Hepatic stellate cell (primary cell): ENCODE measurements at places on chromosomes 5 and 9.

- no peak for DNase-seq
These were observed 85.2 kb downstream of the CFAP95 start for GRCh38 chr9:69905851-69906250.

GRCh38 chr9:126508171-126508591, 105.5 kb upstream of the LMX1B start:
- DNase-seq, result no peak

DNA sequence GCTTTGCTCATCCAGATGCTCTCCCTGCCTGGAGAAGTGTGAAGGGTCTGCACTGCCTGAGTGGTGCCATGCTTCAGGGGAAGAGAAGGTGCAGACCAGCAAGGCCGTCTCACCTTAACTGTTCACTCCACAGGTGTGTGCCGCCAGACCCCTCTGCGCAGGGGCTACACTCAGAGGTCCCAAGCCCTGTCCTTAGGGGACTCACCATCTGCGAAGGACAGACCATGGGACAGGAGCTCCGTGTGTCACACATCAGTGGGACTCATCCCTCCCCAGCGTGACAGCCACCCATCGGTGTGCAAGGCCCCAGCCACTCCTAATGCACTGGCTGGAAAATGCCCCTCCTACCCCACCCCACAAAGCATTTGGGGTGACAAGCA, 142.9 kb downstream of the OLFM1 start:
- DNase-seq, result no peak

DNA sequence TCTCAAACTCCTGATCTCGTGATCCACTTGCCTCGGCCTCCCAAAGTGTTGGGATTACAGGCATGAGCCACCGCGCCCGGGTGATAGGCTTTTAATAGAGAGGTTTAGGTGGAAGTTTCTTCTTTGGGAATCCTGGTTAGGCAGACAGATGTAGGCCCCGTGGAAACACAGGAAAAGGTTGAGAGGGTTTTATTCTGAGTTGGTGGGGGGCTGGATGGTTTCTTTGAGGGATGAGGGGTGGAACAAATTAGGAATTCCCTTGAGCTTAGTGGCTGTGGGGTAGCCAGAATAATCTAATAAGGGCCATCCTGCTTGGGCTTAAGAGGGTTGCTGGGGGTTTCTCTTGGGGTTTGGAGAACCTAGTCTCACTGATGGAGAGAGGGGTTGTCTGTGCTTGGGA, 30.4 kb downstream of the C9orf50 start:
- DNase-seq, result no peak

GRCh38 chr5:176817841-176818377, 7.5 kb downstream of the UNC5A start:
- peak; percentile 55 for DNase-seq

DNA sequence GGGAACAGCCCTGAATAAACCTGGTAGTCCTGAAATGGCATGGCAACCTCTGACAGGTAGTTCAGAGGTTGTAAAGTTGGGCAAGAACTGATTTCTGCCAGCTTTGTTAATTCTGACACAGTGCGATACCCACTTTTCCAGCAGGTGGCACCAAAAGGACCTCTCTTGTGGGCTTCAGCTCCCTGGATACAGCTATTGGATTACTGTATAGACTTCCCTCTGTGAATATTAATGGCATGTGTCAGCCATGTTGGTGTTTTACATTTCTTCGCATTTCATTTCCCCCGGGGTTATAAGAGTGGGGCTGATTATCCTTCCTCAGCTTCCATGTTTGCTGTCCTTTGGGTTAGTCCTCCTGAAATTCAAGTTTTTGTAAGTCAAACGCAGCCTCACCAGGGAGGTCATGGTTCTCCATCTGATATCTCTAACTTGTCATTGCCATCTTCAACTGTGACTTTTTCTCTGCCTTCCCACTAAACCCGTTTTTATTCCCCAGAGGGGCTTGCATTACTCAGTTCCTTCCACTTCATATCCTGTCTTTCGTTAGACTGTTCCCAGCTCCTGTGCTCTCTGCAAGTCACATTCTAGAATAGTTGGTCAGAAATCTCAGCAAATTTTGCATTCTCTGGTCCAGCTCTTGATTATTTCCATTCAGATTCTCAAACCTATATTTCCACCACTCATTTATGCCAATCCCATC, 135.6 kb downstream of the LIFR start:
- peak; percentile 71 for DNase-seq

DNA sequence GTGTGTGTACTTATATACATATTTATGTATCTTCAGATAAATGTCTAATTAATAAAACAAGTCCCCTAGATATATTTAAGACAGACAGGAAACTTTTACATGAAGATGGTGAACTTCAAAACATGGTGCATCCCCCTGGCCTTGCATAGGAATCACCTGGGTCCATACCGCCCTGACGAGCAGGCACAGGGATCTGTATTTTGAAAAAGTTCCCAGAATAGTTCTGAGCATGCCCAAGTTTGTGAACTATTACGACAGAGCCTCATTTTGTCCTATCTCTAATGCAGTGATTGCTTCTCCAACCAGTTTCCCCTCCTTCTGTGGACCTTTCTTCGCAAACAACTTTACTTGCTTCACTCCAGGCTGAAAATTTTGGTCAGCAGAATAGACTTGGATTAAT, 98.1 kb downstream of the APBA1 start:
- DNase-seq, result no peak

DNA sequence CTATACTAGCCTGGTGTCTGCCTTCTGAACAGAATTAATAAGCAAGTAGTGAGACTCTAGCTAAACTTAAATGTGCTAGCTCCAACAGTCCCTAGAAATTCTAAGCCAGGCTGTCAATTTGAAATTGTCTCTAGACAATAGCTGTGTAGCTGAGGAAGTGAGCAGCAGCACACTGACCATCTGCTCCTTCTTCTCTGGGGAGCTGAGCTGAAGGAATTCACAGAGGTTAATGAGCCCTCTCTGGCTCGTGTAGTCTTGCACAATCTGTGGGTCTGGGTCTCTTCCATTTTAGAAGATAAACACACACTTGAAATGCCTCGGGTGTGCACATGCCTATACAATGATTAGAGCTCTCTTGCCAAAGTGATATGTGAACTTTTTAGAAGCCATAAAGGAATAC, 63.5 kb upstream of the BARX1 start:
- no peak for DNase-seq

- DNase-seq, result no peak
These were observed 381.4 kb downstream of the ELAVL2 start for GRCh38 chr9:23444658-23445057.

- DNase-seq, result no peak
These were observed 72.7 kb downstream of the C9orf57 start for GRCh38 chr9:71987471-71988371.
